Ovary (tissue), 10 donors: ENCODE measurements at places on chromosomes 7 and 10. TPM values are rescaled to one million over a fixed set of nuclear protein-coding genes. Genes with fewer than 3 reads are reported as not detected.

The ADAP1 gene
- 0.52 TPM for polyA plus RNA-seq

The CSTF2T gene
- polyA plus RNA-seq: 26.9 TPM

The ADCYAP1R1 gene
- 0.40 TPM for polyA plus RNA-seq

The KIAA1549 gene
- polyA plus RNA-seq: 1.2 TPM

The PLXNA4 gene
- 5.1 TPM for polyA plus RNA-seq

The ITGB8 gene
- polyA plus RNA-seq: 4.4 TPM

The CABCOCO1 gene
- 0.84 TPM for polyA plus RNA-seq

The TCF7L2 gene
- 41.7 TPM for polyA plus RNA-seq

The PRLHR gene
- 0.08 TPM for polyA plus RNA-seq

The ZNF804B gene
- not detected for polyA plus RNA-seq

The AHR gene
- 9.7 TPM for polyA plus RNA-seq
